ENCODE measurements at places on chromosomes 1 and 21. TPM values are rescaled to one million over a fixed set of nuclear protein-coding genes. Genes with fewer than 3 reads are reported as not detected.

Gene AIRE
- total RNA-seq = not detected

DNA sequence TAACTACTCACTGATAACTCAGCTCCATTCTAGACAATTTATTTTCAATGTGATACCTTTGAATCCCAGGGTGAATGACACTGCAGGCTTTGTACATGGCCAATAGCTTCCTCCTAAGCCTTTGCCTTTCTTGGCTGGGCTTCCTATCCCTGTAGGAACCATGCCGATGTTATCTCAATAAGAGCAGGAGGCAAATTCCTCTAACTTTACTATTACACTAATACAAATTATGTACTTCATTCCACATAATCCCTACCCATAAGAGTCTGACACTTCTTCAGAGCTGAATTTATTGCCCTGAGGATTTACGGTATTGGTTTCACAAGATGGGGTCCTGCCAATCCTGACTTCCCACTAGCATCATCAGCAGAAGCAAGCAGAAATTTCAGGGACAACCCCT lies 14.0 kb downstream of the TGFBR3 start:
- no peak for DNase-seq

GRCh38 chr1:2311184-2312032 lies 79.9 kb downstream of the MORN1 start:
- DNase-seq = peak; percentile 62

DNA sequence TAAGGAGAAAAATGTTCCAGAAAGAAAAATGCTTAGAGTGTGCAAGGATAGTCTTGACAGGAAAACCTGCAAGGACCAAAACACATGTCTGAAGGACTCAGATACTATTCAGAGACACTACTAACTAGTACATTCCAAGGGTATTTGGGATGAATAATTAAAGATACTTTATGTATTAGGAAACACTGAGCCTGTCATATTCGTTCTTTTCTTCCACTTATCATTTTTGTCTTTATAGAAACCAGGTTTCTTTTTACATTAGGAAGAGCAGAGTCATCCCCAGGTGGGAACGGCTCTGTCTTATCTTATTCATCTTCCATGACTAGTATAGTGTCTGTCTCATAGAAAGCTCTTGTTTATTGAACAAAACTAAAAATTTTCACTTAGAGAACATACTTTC lies 296.2 kb upstream of the ESRRG start:
- DNase-seq = no peak

DNA sequence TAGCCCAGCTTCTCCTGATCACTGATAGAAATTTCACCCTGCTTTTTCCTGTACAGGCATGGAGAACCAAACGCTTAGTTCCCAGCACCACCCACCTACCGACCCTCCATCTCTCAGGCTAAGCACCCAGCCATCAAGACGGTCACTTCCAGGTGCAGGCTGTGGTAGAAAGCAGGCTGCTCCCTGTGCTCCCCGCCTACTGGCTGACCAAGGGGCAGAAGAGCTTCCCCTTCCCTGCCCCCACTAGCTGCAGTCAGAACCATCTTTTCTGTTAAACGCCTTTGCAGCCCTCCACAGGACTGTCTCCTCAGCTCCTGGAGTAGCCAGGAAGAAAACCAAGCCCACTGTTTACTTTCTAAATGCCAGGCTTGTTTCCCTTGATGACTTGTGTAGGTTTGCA lies 23.0 kb downstream of the SPATA46 start:
- DNase-seq = no peak

Gene SPATA21
- total RNA-seq = not detected

- no peak for DNase-seq
Measured at GRCh38 chr1:99397029-99397428, 132.7 kb downstream of the PLPPR4 start.

GRCh38 chr1:119870917-119871596 lies 25.3 kb downstream of the ADAM30 start:
- peak; percentile 74 for DNase-seq

DNA sequence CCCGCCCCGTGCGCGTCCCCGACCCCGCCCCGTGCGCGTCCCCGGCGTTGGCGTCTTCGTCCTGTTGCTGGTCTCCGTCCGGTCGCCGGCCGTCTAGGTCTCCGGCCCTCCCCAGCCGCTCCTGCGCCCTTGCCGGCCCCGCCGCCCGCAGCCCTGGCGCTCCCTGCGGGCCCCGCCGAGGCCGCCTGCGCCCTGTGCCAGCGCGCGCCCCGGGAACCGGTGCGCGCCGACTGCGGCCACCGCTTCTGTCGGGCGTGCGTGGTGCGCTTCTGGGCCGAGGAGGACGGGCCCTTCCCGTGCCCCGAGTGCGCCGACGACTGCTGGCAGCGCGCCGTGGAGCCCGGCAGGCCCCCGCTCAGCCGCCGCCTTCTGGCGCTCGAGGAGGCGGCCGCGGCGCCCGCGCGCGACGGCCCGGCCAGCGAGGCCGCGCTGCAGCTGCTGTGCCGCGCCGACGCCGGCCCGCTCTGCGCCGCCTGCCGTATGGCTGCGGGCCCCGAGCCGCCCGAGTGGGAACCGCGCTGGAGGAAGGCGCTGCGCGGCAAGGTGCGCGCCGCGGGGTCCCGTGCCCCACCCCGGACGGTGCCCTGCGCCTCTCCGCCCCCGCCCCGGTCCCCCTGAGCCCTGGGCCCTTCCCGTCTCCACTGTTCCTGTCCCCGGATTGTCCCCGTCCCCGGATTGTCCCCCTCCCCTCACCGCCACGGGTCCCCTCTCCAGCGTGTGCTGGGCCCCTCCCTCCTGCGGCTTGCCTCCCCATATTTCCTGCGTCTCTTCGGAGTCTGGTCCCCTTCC lies at the start of gene RNF187:
TSS of gene RNF187 (plus strand) at position 47 of the 789 bp plus-strand sequence.
- no peak for DNase-seq

DNA sequence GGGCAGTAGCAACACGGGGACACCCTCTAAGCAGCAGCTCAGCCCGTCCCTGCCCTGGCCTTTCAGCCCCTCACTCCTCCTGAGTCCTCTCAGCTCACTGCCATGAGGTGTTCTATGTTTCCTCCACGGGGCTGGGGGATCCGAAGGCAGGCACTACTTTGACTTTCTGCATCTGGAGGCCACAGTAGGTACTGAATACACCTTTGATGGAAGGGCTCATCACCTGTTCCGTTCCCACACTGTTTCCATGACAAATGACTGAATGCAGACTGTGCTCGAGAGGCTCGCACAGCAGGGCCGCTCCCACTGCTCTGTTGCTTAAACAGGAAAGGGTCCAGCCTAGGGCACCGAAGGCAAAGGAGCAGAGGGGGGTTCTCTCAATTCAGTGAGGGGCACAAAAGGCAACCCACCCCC lies 77.6 kb upstream of the DNAH14 start:
- DNase-seq = no peak

Gene TDRD10
- not detected for total RNA-seq

DNA sequence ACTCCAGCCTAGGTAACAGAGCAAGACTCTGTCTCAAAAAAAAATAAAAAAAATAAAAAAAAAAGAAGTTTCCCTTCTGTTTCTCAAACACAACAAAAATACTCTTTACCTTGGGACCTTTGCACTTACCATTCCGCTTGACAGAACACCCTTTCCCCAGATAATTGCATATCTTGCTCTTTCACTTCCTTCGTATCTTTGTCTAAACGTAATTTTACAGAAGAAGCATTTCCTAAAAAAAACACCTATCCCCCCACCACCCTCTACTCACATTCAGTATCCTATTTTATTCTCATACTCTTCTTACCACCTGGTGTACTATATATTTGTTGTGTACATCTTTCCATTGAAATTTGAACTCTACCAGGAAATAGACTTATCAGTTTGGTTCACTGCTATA lies 32.7 kb downstream of the ASH1L start:
- no peak for DNase-seq

GRCh38 chr1:216600730-216601609 lies 122.3 kb downstream of the ESRRG start:
- peak; percentile 85 for DNase-seq

GRCh38 chr1:58607391-58607790 lies 30.3 kb upstream of the TACSTD2 start:
- DNase-seq = no peak

GRCh38 chr1:245825128-245825901 lies 670.5 kb downstream of the KIF26B start:
- peak; percentile 19 for DNase-seq

- DNase-seq = no peak
Measured at GRCh38 chr1:96568639-96569038, 152.9 kb upstream of the PTBP2 start.

DNA sequence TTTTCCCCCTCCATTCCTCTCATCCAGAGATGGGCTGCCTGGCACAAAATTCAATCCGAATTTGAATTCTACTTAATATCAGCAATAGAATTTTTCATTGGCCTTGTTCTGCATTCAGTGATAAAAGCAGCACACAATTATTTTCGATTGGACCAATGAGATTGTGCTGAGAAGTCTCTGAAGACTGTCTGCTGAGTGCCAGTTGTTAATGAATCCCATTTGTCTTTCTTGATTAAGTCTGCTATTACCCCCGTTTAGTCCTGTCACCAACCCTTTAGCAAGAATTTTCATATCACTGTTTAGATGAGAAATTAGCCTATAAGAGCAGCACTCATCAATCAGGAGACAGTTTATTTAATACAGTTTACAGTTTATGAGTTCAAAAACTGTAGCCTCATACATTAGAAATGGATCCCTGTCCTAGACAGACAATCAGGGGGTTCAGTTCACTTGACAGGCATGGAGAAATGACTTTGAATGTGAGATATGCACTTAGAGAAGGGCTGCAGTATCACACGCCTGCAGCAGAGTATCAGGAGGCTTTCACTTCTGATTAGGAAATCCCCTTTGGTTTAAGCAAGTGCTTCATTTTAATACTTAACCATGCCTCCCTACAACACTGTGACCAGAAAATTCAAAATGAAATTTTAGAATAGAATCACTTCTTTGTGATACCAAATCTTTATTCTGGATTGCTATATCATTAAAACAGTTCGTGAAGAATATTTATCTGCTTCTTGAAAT lies 304.7 kb upstream of the PTBP2 start:
- no peak for DNase-seq

GRCh38 chr1:56331892-56332567 lies 247.3 kb downstream of the PLPP3 start:
- DNase-seq = no peak

DNA sequence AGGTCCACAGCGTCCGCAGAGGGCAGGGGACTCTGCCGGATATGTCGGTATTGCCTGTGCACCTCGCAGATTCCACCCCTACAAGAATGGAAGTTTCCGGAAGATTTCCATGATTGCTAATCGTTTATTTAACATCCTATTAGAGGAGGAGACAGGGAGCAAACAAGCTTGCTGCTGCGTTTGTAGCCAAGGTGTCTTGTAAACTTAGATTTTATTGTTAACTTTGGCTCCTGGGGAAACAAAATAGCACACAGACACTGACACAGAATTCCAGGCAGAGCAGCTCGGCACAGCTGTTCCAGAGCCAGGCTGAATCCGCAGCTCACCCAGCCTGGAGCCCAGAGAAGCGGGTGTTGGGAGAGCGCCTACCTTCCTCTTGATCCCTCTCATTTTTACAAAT lies 75.7 kb downstream of the AJAP1 start:
- DNase-seq = no peak

Gene OR10J1
- total RNA-seq = not detected
